ENCODE measurements at places on chromosomes 11 and 22. TPM values are rescaled to one million over a fixed set of nuclear protein-coding genes. Genes with fewer than 3 reads are reported as not detected.

GRCh38 chr11:61552108-61552635 is 28.7 kb downstream of the SYT7 start:
- DNase-seq: no peak

DNA sequence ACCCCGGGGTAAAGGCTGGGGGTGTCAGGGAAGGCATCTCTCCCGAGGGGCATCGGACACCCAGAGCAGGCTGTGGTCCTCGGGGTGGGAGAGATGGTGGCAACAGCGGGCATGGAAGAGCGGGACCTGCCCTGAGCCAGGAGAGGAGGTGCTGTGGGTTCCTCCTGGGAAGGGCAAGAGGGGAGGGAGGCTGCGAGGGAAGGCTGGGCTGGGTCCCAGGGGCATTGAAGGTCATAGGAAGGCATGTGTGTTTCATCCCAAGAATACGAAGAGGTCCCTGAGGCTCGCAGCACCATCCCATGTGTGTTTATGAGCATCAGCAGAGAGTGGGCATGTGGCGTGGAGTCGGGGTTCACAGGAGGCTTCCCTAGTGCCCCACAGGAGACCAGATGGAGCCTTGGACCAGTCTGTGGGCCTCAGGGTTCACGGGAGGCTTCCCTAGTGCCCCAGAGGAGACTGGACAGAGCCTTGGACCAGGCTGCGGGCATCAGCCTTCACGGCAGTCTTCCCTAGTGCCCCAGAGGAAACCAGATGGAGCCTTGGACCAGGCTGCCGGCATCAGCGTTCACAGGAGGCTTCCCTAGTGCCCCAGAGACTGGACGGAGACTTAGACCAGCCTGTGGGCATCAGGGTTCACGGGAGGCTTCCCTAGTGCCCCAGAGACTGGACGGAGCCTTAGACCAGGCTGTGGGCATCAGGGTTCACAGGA is 420.6 kb downstream of the BRD1 start:
- peak; percentile 60 for DNase-seq

DNA sequence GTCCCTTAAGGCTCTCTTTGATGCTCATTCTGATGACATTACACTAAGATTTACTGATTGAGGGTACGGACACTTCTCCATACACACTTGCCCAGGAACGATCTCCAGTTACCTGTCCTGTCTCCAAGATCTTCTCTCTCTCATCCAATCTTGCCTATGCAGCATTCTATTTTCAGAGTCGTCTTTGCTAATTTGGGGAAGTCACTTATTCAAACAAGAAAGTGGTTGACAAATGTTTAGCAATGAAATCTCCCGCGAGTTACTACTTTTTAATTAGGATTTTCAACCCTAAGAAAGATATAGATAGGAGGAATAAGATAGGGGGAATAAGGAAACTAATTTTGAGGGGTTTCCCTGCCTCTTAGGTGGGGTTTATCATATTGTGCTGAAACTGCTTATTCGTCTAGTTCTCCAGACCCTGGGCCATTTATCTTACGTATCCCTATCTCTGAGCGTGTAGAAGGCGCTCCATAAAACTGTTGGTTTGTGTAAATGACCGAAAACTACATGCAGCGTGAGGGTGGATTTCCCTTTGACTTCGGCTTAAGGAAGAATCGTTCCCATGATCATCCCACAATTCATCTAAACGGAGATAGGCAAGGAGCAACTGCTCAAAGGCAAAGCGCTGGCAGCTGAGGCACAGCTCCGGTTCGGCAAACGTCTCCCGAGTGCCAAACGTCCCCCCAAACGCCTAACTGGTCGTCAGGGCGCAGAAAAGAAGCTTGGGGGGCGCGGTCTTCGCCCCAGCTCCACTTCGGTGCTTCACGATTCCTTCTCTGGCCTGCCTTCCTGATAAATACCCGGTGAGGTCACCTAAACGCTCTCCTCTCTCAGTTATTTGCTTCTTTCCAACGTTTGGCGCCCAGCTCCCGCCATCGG is 804 bp downstream of the APIP start:
- DNase-seq: no peak

DNA sequence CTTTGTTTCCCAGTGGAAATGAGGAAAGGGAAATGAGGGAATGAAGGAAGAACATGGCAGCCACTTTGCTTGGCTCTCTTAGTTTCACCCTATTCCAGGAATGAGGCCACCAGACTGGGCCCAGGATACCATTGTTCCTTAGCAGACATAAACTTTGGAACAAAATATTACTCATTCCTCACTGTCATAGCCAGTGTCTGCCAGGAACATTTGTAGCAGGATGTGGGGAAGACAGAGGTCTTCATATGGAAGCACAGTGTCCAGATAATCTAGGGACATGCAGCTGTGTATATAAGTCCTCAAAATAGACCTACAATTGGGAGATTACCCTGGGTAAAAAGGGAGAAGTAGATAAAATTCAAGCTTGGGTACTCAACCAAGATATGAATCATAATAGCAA is 15.2 kb upstream of the FUT4 start:
- no peak for DNase-seq

The GLYAT gene
- not detected for total RNA-seq

DNA sequence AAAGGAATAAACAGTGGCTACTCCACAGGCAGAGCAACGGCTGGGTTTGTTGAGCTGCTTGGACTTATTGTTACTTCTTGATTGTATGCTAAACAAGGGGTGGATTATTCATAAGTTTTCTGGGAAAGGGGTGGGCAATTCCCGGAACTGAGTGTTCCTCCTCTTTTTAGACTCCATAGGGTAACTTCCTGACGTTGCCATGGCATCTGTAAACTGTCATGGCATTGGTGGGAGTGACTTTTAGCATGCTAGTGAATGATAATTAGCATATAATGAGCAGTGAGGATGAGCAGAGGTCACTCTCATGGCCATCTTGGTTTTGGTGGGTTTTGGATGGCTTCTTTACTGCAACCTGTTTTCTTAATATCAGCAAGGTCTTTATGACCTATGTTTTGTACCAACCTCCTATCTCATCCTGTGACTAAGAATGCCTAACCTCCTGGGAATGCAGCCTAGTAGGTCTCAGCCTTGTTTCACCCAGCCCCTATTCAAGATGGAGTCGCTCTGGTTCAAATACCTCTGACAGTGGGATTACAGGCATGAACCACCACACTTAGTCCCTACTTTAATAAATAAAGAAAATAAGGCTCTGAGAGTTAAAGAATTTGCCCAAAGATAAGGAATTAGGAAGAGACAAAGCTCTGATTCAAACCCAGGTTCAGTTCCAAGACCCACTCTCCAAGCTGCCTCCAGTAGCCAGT is 65.6 kb upstream of the CLMP start:
- no peak for DNase-seq

The MS4A8 gene
- not detected for total RNA-seq

DNA sequence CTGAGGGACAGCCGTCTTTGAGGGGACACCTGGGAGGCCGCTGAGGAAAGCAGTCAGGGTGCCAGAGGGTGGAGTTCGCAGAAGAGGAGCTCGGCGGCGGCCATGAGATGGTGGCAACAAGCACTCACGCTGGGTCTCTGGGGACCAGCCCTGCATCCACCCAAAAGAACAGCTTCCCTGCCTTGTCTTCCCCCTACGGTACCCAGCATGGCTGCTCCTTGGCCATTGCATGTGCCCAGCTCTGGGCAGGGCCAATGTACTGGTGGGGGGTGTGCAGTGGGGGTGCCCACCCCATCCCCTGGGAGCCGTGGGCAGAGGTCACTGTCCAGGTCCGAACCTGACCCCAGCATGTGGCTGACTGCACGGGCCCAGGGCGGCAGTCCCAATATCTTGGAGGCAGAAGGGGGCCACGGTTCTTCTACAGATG is 42.3 kb downstream of the OSBPL5 start:
- no peak for DNase-seq
